M059J (cell line): ENCODE measurements at places on chromosomes 5 and 9.

DNA sequence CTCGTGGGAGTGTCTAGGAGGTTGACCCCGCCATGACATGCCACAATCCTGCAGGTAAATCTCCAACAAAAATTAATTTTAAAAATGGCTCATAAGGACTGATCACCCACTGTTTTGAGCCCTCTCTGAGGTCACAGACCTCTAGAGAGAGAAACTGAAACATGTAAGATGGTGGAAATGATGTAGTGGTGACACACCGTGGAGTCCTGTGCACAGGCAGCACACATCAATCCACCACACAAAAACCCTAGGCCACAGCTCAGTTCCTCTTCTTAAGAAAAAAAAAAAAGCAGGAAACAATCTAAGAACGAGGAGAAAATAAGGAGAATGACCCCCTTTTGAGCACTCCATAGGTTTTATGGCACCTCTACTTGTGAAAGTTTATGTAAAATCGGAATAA is 93.8 kb upstream of the FAM120A start:
- no peak for DNase-seq

- peak; percentile 59 for DNase-seq
Observed at GRCh38 chr9:3441197-3441816, 84.5 kb downstream of the RFX3 start.

- peak; percentile 42 for DNase-seq
Observed at GRCh38 chr5:129664336-129664937, 83.5 kb upstream of the MINAR2 start.

- no peak for DNase-seq
Observed at GRCh38 chr5:158807-159447, 32.4 kb upstream of the LRRC14B start.

DNA sequence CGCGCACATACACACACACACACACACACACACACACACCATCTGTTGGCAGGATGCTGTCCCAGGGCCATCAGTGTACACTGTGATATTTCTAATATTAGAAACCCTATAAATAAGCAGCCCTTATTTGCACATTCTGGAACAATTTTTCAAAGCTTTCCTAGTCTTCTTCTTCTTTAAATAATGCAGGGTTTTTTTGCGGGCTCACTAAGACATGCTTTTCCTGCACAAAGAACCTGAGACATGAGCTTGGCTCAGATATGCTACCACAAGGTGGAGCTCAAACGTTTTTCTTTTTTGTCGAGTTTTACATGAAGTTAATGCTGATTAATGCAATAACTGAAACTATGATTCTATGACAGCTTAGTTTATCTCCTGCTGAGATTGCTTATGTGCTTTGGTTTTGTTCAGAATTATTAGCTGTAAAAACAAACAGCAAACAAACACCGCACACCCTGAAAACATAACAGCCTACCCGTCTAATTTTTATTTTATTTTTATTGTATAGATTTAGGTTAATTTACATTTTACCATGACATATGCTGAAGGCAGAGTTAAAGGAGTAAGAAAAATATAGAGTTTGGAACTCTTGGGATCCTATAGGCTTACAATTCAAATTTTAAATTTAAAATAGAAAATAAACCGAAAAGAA is 95.8 kb downstream of the ALDH1A1 start:
- DNase-seq: peak; percentile 66

DNA sequence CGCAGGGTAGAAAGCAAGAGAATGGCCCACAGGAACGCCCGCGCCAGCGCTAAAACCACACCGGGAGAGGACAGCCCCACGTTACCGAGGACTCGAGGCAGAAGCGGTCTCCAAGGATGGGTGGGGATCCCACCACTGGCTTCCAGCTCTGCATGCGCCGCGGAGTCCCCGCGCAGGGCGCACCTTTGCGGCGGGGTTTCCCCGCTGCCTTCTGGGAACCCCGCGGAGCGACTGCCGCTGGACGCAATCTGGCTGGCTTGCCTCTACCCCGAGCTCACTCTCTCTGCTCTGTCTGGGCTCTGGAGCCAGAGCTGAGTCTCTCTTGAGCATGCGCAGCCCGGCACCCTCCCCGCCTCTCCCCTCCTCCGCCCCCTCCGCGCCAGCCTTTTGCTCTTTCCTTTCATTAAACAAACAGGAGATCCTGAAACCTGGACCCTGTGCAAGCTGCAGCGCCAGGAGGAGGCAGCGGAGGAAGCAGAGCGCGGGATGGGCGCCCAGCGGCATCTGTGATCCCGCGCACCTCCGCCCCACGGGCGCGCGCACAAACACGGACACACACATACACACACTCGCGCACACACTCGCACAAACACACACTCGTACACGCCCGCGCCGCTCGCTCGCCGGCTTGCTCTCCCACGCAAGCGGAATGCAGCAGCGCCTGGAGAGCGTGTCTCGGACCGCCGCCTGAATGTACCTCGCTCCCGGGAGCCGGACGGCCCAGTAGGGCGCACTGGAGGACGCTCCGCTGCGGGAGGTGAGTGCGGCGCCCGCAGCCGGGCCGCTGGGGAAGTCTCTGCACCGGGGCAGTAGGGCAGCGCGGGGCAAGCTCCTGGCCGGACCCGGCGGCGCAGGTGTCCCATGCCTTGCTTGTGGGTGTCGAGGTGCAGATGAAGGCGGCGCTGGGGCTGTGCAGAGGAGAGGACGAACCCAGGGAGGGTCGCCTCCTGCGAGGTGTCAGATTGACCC is at the start of gene PLPPR1:
Gene PLPPR1, plus strand, starts transcription at position 382 of the 969 bp plus-strand sequence.
- peak; percentile 37 for DNase-seq

DNA sequence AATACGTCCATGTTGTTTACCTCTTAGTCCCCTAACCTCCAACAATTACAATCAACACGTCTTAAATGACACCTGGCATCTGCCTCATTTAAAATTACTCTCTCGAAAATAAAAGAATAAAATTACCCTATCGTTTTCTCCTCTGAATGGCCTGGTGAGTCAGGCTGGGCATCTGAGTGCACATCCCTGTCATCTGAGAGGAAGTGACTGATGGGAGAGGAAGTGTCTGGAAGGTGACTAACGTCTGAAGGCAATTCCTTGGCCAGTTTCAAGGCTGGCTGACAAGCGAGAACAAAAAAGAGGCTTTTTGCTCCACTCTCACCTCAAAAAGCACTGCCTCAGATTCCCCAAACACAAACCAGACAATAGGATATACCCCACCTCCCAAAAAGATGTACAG is 57.7 kb downstream of the MAPKAP1 start:
- peak; percentile 96 for DNase-seq

- DNase-seq: no peak
Observed at GRCh38 chr9:72982146-72982799, 29.4 kb upstream of the ALDH1A1 start.

DNA sequence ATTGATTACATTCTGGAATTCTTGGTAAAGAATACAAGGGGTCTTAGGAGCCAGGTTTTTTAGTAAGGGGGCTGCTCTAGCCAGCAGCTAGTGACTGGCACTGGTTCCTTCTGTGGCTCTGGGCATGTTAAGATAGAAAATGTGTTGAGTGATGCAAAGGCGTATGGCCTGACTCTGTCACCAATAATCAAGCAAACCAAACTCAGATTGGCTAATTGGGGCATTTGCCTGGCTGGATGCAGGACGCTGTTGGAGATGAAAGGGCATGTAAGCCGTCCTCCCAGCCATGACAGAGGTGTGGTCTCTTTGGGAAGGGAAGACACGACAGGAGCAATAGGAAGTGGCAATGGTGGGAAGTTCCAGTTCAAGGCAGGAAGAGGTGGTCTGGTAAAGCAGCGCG is 87.6 kb upstream of the CTSL start:
- DNase-seq: no peak

GRCh38 chr9:14434158-14434504 is 120.2 kb upstream of the NFIB start:
- DNase-seq: no peak

GRCh38 chr9:112841261-112841660 is 49.4 kb downstream of the SLC46A2 start:
- DNase-seq: no peak

GRCh38 chr5:135188233-135188914 is 154.3 kb upstream of the PITX1 start:
- DNase-seq: no peak

DNA sequence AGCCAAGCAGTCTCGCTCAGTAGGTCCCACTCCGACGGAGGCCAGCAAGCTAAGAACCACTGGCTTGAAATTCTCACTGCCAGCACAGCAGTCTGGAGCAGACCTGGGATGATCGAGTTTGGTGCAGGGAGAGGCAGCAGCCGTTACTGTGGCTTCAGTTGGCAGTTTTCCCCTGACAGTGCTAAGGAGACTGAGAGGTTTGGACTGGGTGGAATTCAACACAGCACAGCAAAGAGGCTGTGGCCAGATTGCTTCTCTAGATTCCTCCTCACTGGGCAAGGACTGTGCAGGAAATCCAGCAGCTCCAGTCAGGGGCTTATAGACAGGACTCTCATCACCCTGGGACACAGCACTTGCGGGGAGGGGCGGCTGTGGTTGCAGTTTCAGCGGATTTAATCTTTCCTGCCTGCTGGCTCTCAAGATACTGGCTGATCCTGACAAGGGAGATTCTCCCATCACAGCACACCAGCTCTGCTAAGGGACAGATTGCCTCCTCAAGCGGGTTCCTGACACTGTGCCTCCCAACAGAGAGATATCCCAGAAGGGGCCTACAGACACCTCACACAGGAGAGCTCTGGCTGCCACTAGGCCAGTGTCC is 122.1 kb downstream of the YIPF5 start:
- DNase-seq: no peak
